SJCRH30 (cell line): ENCODE measurements at places on chromosomes 16 and 17.
A peak's percentile ranks its signal among the peaks of the same experiment; 100 is the strongest.

DNA sequence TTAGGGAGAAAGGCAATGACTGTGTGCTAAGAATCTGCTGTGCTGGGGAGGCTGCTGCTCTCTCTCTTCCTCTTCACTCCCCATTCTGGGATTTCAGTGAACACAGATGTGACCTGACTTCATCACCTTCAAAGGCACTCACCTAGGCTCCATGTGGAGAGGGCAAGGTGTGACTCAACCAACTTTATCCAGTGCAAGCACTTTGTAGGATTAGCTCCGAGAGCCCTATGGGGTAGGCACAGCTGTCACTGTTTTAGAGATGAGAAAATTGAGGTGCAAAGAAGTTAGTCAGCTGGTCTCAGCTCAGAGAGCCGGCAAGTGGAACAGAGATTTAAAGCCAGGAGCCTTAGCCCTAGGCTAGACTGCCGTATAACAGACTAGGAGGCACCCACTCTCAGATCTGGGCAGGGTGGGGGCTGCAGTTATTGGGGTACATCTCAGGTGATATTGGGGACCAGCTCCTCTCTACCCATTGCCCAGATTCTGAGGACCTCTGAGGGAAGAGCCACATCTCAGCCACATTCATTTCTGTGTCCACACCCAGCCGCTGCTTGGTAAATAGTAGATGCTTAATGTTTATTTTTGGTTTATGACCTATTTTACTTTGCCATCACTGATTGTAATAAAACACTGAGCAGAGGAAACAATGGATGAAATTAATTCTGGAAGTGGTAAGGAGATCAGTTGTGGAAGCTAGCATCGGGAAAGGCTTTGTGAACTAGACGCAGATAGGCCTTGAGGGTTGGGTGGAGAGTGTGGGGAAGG, 138.8 kb downstream of the CCDC182 start:
- no peaks in the 10 kb centered on the region for H3K27me3 ChIP-seq
- no peaks in the 10 kb centered on the region for H3K36me3 ChIP-seq
- DNase-seq: no peak
- H3K4me1 ChIP-seq: peaks cover 22% of the 10 kb centered on the region

GRCh38 chr16:27355610-27356009, 41.8 kb downstream of the IL4R start:
- H3K36me3 ChIP-seq: peaks cover 84% of the 10 kb centered on the region
- no peak overlapping the region for H3K4me3 ChIP-seq
- no peaks in the 10 kb centered on the region for H3K27me3 ChIP-seq
- DNase-seq: peak; percentile 25
- H3K4me1 ChIP-seq: no peaks in the 10 kb centered on the region

DNA sequence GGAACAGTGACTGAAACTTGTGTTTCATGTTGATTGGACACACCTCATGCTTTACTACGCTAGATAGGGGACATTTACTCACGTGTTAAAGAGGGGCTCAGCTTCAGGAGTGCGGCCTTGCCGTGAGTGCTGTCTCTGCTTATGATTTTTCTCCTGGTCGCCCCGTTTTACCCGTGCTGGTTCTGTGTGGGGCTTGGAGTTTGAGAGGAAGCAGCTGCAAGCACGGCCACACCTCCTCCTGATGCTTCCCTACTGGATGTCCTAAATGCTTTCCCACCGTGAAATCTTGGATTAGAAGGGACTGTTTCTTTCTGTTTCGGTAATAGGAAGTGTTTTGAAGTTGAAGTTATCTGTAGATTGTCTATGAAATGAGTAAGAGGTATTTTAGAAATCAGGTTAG, 54.0 kb upstream of the ZNF750 start:
- H3K27ac ChIP-seq: peak overlapping the region; percentile 99
- H3K36me3 ChIP-seq: peaks cover 12% of the 10 kb centered on the region; the same call in 1 of the 2 replicates
- H3K27me3 ChIP-seq: no peaks in the 10 kb centered on the region
- peaks cover 40% of the 10 kb centered on the region for H3K4me1 ChIP-seq

- no peak overlapping the region for H3K27ac ChIP-seq
- no peaks in the 10 kb centered on the region for H3K4me1 ChIP-seq
- no peaks in the 10 kb centered on the region for H3K36me3 ChIP-seq
- H3K4me3 ChIP-seq: no peak overlapping the region
These were observed 31.8 kb downstream of the CCL4 start for GRCh38 chr17:36135465-36135864.

GRCh38 chr17:14451729-14452191, 150.9 kb downstream of the HS3ST3B1 start:
- H3K4me3 ChIP-seq: no peak overlapping the region
- H3K4me1 ChIP-seq: no peaks in the 10 kb centered on the region
- H3K36me3 ChIP-seq: no peaks in the 10 kb centered on the region
- no peak overlapping the region for H3K27ac ChIP-seq
- DNase-seq: no peak
- no peaks in the 10 kb centered on the region for H3K27me3 ChIP-seq

DNA sequence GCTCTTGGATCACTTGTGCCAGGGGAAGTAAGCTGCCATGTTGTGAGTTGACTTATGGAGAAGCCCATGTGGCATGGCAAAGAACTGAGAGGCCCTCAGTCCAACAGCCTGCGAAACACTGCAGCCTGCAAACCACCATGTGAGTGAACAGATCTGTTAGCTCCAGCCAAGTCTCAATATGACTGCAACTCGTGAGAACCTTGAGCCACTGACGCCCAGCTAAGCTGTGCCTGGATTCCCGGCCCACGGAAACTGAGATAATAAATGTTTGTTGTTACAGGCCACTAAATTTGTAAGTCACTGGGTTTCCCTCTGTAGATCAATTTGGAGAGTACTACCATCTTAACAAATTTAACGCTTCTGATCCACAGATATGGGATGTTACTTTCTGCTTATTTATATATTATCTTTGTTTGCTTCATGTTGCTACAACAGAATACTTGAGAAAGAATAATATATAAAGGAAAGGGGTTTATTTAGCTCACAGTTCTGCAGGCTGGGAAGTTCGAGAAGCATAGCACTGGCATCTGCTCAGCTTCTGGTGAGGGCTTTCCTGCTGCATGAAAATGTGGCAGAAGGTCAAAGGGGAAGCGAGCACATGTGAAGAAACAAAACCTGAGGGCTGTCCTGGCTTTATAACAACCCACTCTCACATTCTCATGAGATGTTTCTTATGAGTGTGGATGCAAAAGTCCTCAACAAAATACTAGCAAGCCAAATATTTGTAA, 29.4 kb upstream of the ATP2A3 start:
- H3K27me3 ChIP-seq: no peaks in the 10 kb centered on the region
- H3K4me3 ChIP-seq: no peak overlapping the region

GRCh38 chr16:54633943-54634362, 296.7 kb upstream of the IRX5 start:
- peak; percentile 41 for DNase-seq
- peaks cover 3% of the 10 kb centered on the region; the same call in 1 of the 2 replicates for H3K27me3 ChIP-seq
- no peaks in the 10 kb centered on the region for H3K36me3 ChIP-seq
- no peak overlapping the region for H3K27ac ChIP-seq
- H3K4me3 ChIP-seq: no peak overlapping the region

GRCh38 chr16:79298894-79299799, 301.4 kb downstream of the MAF start:
- no peaks in the 10 kb centered on the region for H3K27me3 ChIP-seq
- DNase-seq: peak; percentile 17
- H3K36me3 ChIP-seq: no peaks in the 10 kb centered on the region

- no peak overlapping the region for H3K4me3 ChIP-seq
- no peaks in the 10 kb centered on the region for H3K36me3 ChIP-seq
- DNase-seq: no peak
- H3K4me1 ChIP-seq: no peaks in the 10 kb centered on the region
- H3K27me3 ChIP-seq: no peaks in the 10 kb centered on the region
These were observed 39.5 kb downstream of the RCVRN start for GRCh38 chr17:9865586-9865985.

GRCh38 chr16:55543472-55543871, 23.0 kb upstream of the CAPNS2 start:
- H3K27me3 ChIP-seq: no peaks in the 10 kb centered on the region
- H3K4me1 ChIP-seq: peaks cover 18% of the 10 kb centered on the region
- H3K4me3 ChIP-seq: no peak overlapping the region
- H3K27ac ChIP-seq: no peak overlapping the region
- H3K36me3 ChIP-seq: no peaks in the 10 kb centered on the region

DNA sequence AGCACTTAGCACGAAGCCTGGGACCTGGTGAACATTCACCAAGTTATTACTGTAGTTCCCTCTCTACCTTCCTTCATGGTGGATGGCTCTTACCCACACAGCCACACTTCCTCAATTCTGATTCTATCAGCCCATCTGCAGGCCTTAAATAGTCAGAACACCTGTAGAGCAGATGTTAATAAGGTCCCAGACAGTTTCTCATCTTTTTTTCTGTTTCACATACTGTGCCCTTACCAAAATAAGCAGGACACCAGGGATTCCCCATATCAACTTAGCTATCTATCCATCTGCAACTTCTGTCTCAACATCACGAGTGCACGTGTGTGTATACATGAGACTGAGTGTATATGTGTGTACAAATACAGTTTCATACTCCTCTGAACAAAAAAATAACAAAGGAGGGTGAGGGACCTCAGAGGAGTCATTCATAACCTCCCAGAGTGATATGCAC, 2.8 kb downstream of the RECQL5 start:
- peaks cover 4% of the 10 kb centered on the region for H3K36me3 ChIP-seq
- no peak overlapping the region for H3K27ac ChIP-seq
- H3K4me1 ChIP-seq: peaks cover 15% of the 10 kb centered on the region
- no peak overlapping the region for H3K4me3 ChIP-seq
- no peaks in the 10 kb centered on the region for H3K27me3 ChIP-seq

DNA sequence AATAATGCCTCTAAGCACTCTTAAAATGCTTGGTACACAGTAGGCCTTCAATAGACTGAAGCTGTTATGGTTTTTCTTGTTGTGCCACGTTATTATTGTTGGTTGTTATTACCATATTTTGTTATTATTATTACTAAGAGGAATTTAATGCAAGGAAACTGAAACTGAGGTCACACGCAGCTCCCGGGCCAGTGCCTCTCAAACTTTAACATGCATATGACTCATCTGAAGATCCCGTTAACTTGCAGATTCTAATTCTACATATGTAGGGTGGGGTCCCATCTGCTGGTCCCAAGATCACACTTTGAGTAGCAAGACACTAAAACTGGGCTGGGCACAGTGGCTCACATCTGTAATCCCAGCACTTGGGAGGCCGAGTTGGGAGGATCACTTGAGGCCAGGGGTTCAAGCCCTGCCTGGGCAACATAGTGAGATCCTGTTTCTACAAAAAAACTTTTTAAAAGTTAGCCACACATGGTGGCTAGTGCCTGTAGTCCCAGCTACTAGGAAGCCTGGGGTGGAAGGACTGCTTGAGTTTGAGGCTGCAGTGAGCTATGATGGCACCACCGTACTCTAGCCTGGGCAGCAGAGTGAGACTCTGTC, 888 bp downstream of the ACSM5 start:
- H3K4me1 ChIP-seq: no peaks in the 10 kb centered on the region
- H3K36me3 ChIP-seq: no peaks in the 10 kb centered on the region
- H3K27ac ChIP-seq: no peak overlapping the region
- no peak overlapping the region for H3K4me3 ChIP-seq

DNA sequence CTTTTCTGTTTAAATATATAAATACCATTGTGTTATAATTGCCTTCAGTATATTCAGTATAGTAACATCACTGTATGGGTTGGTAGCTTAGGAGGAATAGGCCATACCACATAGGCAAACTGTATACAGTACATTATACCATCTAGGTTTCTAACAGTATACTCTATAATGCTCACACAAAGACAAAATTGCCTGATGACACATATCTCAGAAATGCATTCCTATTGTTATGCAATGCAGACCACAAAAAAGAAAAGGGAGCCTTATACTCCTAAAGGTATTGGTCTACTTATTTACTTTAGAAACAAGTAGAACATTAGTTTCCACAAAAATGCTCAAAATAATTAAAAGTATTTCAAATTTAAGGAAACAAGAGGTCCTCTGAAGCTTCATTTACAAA, 47.9 kb downstream of the SETD6 start:
- H3K27me3 ChIP-seq: no peaks in the 10 kb centered on the region
- H3K27ac ChIP-seq: no peak overlapping the region
- no peaks in the 10 kb centered on the region; the same call in 1 of the 2 replicates for H3K4me1 ChIP-seq
- H3K4me3 ChIP-seq: no peak overlapping the region

DNA sequence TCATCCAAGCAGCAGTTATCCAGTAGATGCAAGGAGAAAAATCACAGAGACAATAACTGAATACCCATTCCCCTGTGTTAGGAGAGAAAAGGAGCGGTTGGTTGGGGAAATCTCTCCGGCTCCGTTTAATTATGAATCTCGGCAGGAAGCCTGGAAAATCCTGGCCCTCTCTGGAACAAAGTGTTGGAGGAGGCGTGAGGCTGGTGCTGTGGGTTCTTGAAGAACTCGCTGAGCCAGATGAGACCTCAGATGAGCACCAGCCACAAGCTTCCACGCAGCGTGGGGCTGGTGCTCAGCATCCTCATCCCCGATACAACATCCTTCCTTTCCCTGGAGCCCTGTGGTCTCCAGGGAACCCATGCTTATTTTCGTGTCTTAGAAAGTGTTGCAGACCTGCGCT, 39.7 kb downstream of the CACNG4 start:
- H3K4me3 ChIP-seq: no peak overlapping the region
- no peaks in the 10 kb centered on the region for H3K4me1 ChIP-seq
- no peak overlapping the region for H3K27ac ChIP-seq
- H3K36me3 ChIP-seq: no peaks in the 10 kb centered on the region
- H3K27me3 ChIP-seq: no peaks in the 10 kb centered on the region
- no peak for DNase-seq

DNA sequence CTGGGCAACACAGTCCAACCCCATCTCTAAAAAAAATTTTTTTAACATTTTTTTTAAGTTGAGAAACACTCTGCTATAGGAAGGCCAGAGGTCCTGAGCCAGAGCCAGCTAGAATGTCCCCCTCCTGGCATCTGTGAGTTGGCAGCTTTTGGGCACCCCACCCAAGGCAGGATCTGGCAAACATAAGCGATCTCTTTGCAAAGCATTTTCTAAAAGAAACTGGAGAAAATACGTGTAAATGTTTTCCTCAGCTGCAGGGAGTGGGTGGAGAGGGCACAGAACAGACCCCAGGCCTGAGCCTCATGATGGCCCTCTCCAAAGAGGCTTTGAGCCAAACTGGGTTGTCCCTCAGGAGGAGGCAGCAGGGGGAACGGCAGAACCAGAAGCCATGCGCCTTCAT, 11.7 kb downstream of the CAVIN1 start:
- H3K4me1 ChIP-seq: peaks cover 30% of the 10 kb centered on the region
- no peak overlapping the region for H3K4me3 ChIP-seq
- H3K27me3 ChIP-seq: no peaks in the 10 kb centered on the region
- no peak overlapping the region for H3K27ac ChIP-seq
- peaks cover 2% of the 10 kb centered on the region; the same call in 1 of the 2 replicates for H3K36me3 ChIP-seq

GRCh38 chr17:8788998-8789397, 10.2 kb downstream of the MFSD6L start:
- no peak overlapping the region for H3K27ac ChIP-seq
- H3K4me3 ChIP-seq: no peak overlapping the region
- H3K4me1 ChIP-seq: no peaks in the 10 kb centered on the region
- no peaks in the 10 kb centered on the region for H3K36me3 ChIP-seq

- peak; percentile 78 for DNase-seq
- peak overlapping the region; percentile 79 for H3K4me3 ChIP-seq
- H3K36me3 ChIP-seq: peaks cover 45% of the 10 kb centered on the region
- H3K27me3 ChIP-seq: no peaks in the 10 kb centered on the region
- peaks cover 7% of the 10 kb centered on the region for H3K4me1 ChIP-seq
These were observed 577 bp downstream of the TTC19 start for GRCh38 chr17:15999974-16000827.
